Activated CD4-positive, alpha-beta T cell treated with anti-CD3 and anti-CD28 coated beads, Interleukin-2, amount 50 U/mL, for 16 hours (primary cell): ENCODE measurements at places on chromosomes 12 and 14.

DNA sequence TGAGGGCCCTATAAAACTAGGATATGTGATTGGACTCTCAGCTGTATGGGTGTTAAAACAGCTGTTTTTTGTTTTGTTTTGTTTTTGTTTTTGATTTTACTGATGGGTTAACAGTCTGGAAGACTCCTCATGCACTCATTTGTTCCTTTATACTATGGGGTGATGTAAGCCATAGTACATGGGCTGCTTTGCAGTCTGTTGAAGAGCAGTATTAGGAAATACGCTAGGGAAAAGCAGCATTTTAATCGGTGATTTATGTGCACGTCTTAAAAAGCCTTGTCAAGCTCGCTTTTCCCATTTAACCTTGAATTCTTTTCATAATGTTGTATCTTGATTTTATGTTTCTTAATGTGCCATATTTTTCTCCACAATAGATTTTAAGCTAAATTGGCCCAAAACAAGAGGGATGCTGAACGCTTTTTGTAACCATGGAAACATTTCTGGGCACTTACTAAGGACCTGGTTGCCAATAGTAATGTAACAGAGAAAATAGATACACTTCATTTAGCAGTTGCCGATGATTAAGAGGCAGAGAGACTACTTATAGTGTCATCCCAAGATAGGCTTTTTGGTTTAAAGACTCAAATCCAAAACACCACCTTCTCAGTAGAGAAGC lies 244.0 kb downstream of the SNAPC1 start:
- DNase-seq: no peak

GRCh38 chr12:68264857-68265256 lies 11.5 kb upstream of the IL22 start:
- no peak for DNase-seq

- DNase-seq: no peak
These were observed 713 bp downstream of the ALKBH2 start for GRCh38 chr12:109092497-109093021.

- no peak for DNase-seq
These were observed 920.9 kb downstream of the RPS29 start for GRCh38 chr14:48665077-48665784.

DNA sequence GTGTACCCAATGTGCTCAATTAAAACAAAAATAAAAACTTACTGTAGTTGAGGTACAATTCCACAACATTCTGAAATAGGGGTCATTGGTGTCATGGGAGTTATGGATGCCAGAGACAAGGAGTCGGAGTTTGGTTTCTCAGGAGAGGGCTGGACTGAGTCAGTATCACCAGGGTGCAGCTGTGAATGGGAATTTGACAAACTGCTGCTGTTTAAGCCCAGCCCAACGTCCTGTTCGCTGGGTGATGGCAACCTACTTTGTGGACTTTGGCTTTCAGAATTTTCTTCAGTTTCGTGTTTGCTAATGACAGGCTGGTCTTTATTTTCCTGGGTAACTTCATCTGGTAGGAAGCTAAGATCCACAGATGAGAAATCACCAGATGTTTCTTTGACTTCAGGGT lies 3.9 kb downstream of the TBPL2 start:
- no peak for DNase-seq

DNA sequence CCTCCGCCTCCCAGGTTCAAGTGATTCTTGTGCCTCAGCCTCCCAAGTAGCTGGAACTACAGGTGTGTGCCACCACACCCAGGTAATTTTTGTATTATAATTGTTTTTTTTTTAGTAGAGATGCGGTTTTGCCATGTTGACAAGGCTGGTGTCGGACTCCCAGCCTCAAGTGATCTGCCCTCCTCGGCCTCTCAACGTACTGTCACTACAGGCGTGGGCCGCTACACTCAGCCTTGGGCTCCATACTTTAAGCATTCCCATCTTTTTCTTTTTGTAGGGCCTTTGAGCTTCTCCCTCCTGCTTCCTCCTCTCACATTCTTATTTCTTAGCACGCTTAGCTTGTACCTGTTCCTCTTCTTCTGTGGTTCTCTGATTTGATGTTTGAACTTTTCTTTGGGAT lies 62.8 kb downstream of the SERPINA3 start:
- DNase-seq: no peak

- DNase-seq: no peak
These were observed 612 bp downstream of the VPS37B start for GRCh38 chr12:122895320-122895703.

GRCh38 chr14:91419451-91419850 lies 1.8 kb upstream of the CCDC88C start:
- no peak for DNase-seq

- DNase-seq: peak; percentile 83
These were observed 2.9 kb upstream of the ZFP36L1 start for GRCh38 chr14:68795597-68796417.

GRCh38 chr12:51874000-51874399 lies 13.9 kb upstream of the ANKRD33 start:
- no peak for DNase-seq
